ENCODE measurements at places on chromosomes 2 and 18.

DNA sequence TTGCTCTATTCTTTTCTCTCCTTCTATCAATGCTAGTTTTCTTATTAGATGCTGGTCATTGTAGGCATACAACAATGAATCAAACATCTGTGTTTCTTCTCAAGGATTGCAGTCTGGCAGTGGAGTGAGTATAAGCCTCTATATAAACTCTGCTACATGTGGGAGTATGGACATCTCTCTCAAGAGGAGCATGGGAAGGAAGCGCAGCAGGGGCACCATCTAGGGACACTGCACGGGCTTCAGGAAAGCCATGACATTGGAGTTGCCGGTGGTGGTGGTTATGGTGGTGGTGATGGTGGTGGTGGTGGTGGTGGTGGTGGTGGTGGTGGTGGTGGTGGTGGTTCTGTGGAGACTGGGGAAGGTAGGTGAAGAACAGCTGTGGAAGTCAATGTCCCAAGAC, 462.6 kb downstream of the RNF144A start:
- DNase-seq, result no peak

DNA sequence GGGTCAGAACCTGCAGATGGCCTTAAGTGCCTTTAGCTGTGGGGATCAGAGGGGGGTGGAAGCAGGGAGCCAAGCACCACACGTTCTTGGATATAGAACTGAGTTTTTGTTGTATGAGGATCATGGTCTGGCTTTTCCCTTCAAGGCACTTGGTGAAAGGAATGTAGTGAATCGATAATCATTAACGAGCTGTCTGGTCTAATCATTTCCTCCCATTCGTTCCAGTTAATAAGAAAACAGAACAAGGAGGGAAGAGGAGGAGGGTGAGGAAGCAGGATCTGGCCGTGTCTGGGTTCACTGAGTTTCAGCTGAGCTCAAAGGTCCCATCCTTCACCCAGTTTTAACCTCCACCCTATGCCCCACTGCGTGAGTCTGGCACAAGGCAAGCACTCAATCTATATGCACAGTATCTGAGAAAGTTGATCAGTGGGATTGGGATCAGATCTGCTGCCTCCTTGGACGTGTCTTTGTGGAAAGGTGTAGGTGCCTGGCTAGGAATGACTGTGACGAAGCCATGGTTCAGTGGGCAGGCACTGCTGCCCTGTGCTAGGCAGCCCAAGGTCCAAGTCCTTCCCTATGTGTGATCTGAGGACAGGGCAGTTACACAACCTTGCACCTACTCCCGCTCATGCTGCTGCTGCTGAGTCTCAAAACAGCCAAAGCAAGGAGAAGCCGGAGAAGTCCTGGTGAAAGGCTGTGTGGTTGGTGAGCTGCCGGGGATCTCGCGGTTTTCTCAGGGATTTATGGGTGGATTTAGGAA, 54.8 kb downstream of the GALNT14 start:
- no peak for DNase-seq

- no peak for DNase-seq
These were observed 42.8 kb upstream of the OTOS start for GRCh38 chr2:240183006-240183874.

- DNase-seq, result no peak
These were observed 32.1 kb downstream of the TOGARAM2 start for GRCh38 chr2:29013057-29013780.

DNA sequence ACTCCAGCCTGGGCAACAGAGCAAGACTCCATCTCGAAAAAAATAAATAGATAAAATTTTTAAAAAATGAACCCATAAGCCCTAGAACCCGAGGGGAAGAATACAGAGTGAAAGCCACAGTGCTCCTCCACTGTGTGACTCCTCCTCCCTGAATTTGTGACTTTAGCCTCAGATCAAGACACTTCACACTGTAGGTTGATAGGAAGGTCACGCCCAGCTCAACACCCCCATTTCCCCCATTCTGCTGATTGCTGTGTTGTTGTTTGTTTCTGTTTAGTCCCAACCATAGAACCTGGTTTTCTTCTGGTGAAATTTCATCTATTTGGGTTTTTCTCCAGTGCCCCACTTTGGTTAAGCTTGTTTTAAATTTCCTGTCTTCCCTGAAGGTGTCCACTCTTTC, 102.2 kb downstream of the VIT start:
- DNase-seq, result no peak

DNA sequence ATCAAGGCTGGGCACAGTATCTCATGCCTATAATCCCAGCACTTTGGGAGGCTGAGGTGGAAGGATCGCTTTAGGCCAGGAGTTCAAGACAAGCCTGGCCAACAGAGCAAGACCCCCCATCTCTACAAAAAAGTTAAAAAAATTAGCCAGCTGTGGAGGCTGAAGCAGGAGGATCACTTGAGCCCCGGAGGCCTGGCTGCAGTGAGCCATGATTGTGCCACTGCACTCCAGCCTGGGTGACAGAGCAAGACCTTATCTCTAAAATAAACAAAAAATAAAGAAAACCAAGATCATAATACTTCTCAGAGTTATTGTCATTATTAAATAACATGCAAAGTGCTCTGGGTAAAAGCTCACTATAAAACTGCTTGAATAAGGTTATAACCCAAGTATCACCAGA, 14.9 kb downstream of the IL1RN start:
- DNase-seq, result no peak

GRCh38 chr18:63883617-63884016, 3.9 kb upstream of the SERPINB2 start:
- no peak for DNase-seq

- no peak for DNase-seq
These were observed 178.2 kb upstream of the RASGRP3 start for GRCh38 chr2:33298233-33298632.

GRCh38 chr2:129877795-129878775, 101.4 kb upstream of the RAB6C start:
- no peak for DNase-seq

DNA sequence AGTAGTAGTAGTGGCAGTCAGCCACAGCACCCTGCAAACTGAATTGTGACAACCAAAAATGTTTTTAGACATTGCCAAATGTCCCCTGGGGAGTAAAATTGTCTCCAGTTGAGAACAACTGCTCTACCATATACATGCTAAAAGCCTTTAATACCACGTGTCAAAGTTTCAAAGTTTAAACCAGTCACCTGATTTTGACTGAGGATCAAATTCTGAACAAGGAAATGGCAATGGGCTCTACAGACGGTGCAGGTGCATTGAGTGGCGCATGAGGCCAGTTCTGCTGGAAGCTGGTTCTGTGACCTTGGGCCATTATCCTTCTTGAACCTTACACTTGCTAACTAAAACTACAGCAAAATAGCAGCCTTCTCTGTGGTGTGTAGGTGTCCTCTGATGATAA, 85.0 kb downstream of the LIPG start:
- DNase-seq, result no peak

GRCh38 chr2:4219571-4219970, 516.2 kb downstream of the DCDC2C start:
- DNase-seq, result no peak

- DNase-seq, result no peak
These were observed 57.7 kb downstream of the PELI1 start for GRCh38 chr2:64086347-64087082.

- DNase-seq, result no peak
These were observed 35.1 kb downstream of the LOXHD1 start for GRCh38 chr18:46621871-46622270.

DNA sequence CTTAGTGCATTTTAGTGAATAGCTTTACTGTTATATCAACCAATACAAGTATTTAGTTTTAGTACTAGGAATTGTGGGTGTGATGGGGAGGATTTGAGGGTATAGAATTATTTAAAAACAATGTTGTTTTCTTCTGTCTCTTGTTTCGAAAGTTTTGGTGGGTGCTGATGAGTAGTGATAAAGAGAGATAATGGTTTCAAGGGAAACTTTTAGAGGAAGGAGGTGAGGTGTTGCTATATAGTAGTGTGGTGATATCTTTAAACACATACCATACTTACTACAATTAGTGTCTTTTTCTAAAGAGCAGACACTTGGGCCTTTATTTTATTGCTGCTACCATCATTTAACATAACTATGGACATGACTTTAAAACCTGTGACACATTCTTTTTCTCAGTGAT, 10.5 kb downstream of the IMPACT start:
- no peak for DNase-seq

- DNase-seq, result no peak
These were observed 21.2 kb downstream of the HS1BP3 start for GRCh38 chr2:20629581-20630171.

GRCh38 chr2:59909147-59909546, 644.3 kb downstream of the BCL11A start:
- DNase-seq, result no peak

- DNase-seq, result no peak
These were observed 7.1 kb upstream of the AGXT start for GRCh38 chr2:240861547-240861946.

- no peak for DNase-seq
These were observed 73.6 kb downstream of the GTF3C3 start for GRCh38 chr2:196725882-196726281.

DNA sequence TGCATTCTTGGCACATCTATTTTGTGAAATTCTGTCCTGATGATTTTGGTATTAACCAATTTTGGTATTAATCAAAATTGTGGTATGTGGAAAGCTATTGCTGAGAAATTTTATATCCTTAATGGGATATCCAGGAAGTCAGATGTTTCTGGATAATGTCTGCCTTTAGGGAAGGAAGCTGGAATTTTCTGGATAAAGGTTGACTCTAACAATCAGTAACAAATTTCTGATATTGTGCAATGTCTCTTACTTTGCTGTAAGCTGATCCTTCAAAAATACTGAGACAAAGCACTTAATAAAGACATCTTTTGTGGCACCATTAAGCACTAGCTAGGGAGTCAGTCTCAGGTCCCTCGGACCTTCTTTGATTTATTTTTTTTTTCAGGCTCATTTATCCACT, 100.8 kb upstream of the UGP2 start:
- no peak for DNase-seq

- no peak for DNase-seq
These were observed 54.2 kb downstream of the SERTAD2 start for GRCh38 chr2:64599469-64599868.

DNA sequence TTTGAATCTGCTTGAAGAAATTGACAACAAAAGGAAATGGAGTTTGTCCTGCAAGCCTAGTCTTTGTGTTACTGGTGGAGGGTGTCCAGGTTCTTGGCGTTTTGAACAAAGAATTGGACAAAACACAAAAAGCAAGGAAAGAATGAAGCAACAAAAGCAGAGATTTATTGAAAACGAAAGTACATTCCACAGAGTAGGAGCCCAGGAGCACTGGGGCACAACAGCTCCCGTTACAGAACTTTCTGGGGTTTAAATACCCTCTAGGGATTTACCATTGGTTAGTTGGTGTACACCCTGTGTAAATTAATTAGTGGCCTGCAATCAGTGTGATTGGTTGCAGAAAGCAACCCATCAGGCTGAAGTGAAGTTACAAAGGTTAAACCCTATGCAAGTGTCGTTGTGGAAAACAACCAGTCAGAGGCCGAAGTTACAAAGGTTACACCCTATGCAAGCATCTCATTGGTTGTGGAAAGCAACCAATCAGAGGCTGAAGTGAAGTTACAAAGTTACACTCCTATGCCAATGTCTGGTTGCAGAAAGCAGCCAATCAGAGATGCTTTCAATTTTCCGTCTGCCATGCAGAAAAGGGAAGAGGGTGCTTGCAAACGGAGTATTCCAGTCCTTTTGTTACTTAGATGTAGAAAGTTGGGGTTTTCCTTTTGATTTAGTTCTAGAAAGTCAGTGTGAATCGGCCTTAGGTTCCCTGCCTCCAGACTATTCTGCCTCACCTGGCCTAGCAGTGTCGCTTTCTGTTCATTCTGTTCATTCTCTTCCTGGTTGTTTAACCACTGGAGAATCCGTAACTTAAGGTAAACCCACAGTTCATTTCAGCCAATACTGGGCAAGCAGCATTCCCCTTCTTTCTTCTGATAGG, 47.6 kb upstream of the PTH2R start:
- DNase-seq, result no peak

GRCh38 chr2:198044777-198045176, 240.4 kb downstream of the PLCL1 start:
- no peak for DNase-seq

DNA sequence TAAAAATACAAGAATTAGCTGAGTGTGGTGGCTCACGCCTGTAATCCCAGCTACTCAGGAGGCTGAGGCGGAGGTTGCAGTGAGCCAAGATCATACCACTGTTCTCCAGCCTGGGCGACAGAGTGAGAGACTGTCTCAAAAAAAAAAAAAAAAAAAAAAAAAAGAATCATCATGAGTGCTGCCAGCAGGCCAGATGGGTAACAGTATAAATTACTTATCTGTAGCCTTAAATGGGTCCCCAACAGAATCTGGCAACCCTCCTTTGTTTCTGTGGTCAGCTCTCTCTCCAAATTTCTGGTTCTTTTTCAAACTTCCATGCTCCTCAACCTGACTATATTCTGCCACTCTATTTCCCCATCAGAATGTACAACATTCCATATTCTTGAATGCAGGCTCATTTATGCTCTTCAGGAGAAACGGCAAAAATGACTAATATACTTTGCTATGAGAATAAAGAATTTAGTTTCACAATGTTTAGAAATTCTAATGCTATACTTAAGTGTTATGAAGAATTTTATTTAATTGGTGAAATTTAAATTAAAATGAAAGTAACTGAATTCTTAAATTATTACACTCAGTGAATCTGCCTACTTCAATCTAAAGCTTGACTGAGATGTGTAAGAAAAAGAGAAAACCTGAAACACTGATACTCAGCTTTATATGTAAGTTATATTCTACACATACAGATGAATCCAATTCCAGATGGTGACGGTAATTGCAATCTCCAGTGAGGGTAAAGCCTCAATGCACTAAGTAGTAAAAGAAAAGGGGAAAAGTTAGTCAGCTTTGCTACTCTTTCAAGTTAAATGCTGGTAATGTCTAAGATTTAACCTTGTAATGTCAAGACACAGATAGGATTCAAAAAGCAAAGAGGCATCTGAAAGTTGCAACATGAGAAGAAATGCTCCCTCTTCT, 24.8 kb downstream of the LPIN2 start:
- DNase-seq, result no peak

- no peak for DNase-seq
These were observed 117.5 kb downstream of the TMEM163 start for GRCh38 chr2:134601264-134601663.

GRCh38 chr2:58535182-58535581, 294.1 kb upstream of the FANCL start:
- no peak for DNase-seq

GRCh38 chr2:172196768-172197431, 94.2 kb upstream of the DLX2 start:
- no peak for DNase-seq

Data from stimulated activated CD8-positive, alpha-beta memory T cell treated with anti-CD3 and anti-CD28 coated beads, Interleukin-15, amount 100 ng/mL, for 1 hour (primary cell).